ENCODE measurements at places on chromosomes 5 and 9. TPM values are rescaled to one million over a fixed set of nuclear protein-coding genes. Genes with fewer than 3 reads are reported as not detected.

NHP2 gene
- 455 TPM for polyA plus RNA-seq

TBC1D9B gene
- 76.1 TPM for polyA plus RNA-seq

SEMA6A gene
- 0.29 TPM for polyA plus RNA-seq

FST gene
- 162 TPM for polyA plus RNA-seq

COL23A1 gene
- 0.03 TPM for polyA plus RNA-seq

PAPPA gene
- 45.1 TPM for polyA plus RNA-seq

KCNIP1 gene
- polyA plus RNA-seq, result 1.1 TPM

SPATA31A5 gene
- not detected for polyA plus RNA-seq

DNA sequence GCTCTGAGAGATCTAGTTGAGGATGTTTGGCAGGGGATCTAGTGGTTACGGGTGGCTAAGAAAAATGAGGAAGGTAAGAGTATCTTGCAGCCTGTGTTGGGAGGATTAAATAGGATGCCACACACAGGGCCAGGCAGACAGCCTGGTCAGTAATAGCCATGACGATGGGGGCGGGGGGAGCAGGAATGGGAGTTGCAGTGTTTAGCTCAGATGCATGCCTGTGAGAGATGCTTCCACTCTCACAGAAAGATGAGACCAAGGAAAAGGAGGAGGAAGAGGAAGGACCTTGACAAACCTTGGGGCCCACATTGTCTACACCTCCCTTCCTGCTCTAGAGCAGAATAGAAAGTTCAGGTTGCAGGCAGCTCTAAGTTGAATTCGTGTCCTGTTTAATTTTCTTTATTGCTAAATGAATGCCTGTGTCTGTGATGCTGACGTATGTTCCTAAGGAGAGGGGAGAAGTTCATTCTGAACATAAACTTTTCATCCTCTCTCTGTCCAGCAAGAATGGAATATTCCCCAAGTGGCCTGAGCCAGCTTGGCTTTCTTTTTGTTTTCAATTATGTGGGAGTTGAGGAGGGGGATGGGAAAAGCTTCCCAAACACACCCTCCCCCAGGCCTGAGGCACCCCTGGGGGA is 28.7 kb downstream of the TGFBI start:
- no peak overlapping the region for H3K4me3 ChIP-seq
- DNase-seq, result no peak
- peaks cover 58% of the 10 kb centered on the region for H3K36me3 ChIP-seq
- H3K27ac ChIP-seq, result peak overlapping the region; percentile 89
- H3K27me3 ChIP-seq, result no peaks in the 10 kb centered on the region
- peaks cover 18% of the 10 kb centered on the region for H3K4me1 ChIP-seq

DNA sequence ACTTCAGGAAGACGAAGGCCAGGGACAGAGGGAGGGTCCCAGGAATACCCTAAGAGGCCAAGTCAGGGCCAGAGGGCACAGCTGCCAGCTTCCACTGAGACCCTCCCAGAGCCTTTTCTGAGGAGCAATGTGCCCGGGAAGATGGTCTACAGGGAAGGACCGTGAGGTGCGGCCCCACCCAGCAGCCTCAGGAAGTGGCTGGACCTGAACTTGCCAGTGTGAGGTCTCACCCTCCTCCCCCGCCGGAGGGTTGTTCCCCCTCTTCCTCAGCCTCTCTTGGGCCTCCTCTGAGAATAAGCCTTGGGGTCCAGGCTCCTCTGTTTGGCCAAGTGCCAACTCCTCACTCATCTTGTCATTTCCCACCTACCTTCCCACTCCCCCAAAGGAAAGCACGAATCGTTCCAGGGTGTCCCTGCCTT is 13.4 kb upstream of the SLC25A51 start:
- H3K27me3 ChIP-seq, result no peaks in the 10 kb centered on the region
- H3K4me1 ChIP-seq, result 0 out of 2 replicates have a peak, but pooled peaks cover 5% of the 10 kb centered on the region
- H3K36me3 ChIP-seq, result peaks cover 12% of the 10 kb centered on the region
- no peak overlapping the region for H3K4me3 ChIP-seq

DNA sequence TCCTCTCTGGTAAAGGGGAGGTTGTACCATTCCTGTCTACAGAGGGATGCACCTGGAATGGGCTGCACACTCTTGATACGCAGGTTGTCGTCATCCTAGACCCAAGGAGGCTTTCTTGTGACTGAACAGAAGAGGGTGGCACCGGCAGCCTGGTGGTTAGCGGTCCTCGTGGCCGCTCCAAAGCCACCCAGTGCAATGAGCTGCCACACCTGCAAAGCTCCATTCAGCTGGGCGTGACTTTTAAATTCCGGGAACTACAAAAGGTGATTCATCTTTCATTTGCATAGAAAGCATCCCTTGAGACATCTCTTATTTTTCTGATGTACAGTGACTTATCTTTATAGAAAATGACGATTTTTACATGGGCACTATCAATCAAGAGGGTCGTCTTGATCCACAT is 286.1 kb upstream of the IRX1 start:
- no peak overlapping the region for H3K27ac ChIP-seq
- no peaks in the 10 kb centered on the region for H3K36me3 ChIP-seq
- H3K4me1 ChIP-seq, result no peaks in the 10 kb centered on the region
- no peak for DNase-seq

DNA sequence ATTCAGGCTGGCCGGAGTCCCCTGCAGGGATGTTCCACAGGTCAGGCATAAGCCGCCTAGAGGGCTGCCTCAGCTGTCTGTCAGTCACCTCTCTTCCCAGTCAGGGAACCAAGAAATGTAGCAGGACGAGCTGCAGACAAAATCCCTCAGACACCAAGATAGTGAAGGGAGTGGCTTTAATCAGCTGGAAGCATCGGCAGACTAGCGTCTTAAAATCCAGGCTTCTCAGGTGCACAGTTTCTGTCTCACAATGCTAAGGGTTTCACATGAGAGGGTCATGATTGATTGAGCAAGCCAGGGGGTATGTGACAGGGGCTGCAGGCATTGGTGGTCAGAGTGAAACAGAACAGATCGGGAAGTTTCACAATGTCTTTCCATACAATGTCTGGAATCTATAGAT is 247.2 kb downstream of the CDH10 start:
- H3K27ac ChIP-seq, result no peak overlapping the region
- no peak for DNase-seq
- H3K27me3 ChIP-seq, result no peaks in the 10 kb centered on the region
- no peaks in the 10 kb centered on the region for H3K4me1 ChIP-seq
- no peaks in the 10 kb centered on the region for H3K36me3 ChIP-seq
- no peak overlapping the region for H3K4me3 ChIP-seq

DNA sequence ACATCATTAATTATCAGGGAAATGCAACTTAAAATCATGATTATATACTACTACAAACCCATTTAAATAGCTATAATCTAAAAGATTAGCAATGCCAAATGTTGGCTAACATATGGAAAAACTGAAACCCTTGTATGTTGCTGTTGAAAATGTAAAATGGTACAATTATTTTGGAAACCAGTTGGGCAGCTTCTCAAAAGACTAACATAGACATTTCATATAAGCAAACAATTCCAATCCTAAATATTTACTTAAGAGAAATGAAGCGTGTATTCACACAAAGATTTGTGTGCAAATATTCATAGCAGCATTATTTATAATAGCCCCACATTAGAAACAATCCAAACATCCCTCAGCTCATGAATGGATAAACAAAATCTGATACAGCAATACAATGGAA is 106.2 kb downstream of the ADAMTS12 start:
- H3K4me1 ChIP-seq, result no peaks in the 10 kb centered on the region
- DNase-seq, result no peak
- H3K27ac ChIP-seq, result no peak overlapping the region
- H3K36me3 ChIP-seq, result no peaks in the 10 kb centered on the region

DNA sequence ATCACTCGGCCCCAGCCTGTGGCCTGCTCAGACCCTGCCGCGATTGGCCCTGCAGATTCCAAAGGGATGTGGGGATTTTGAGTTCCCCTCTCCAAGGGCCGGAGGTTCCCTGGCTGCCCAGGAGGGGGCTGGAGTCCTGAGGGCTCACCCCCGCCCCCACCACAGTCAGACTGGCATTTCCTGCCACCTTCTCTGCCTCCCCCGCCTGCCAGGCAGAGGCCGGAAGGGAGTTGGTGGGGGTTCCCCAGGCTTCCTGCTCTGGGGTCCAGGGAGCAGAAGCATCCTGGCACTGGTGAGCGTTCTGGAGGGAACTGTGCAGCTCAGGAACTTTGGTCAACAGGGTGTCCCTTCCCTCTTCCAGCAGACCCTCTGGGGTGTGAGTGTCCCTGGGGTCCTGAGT is 70.6 kb downstream of the RXRA start:
- no peak overlapping the region for H3K27ac ChIP-seq
- no peak overlapping the region for H3K4me3 ChIP-seq
- H3K4me1 ChIP-seq, result peaks cover 10% of the 10 kb centered on the region
- no peak for DNase-seq
- H3K36me3 ChIP-seq, result no peaks in the 10 kb centered on the region
- no peaks in the 10 kb centered on the region for H3K27me3 ChIP-seq

GRCh38 chr9:133976887-133977286 is 15.2 kb downstream of the VAV2 start:
- no peaks in the 10 kb centered on the region for H3K36me3 ChIP-seq
- no peak overlapping the region for H3K4me3 ChIP-seq
- peak; percentile 16 for DNase-seq
- no peaks in the 10 kb centered on the region for H3K4me1 ChIP-seq

GRCh38 chr5:72633649-72634048 is 126.4 kb upstream of the ZNF366 start:
- peaks cover 11% of the 10 kb centered on the region for H3K4me1 ChIP-seq
- DNase-seq, result no peak
- H3K4me3 ChIP-seq, result no peak overlapping the region
- H3K27ac ChIP-seq, result peak overlapping the region; percentile 11
- H3K27me3 ChIP-seq, result no peaks in the 10 kb centered on the region
- H3K36me3 ChIP-seq, result no peaks in the 10 kb centered on the region

DNA sequence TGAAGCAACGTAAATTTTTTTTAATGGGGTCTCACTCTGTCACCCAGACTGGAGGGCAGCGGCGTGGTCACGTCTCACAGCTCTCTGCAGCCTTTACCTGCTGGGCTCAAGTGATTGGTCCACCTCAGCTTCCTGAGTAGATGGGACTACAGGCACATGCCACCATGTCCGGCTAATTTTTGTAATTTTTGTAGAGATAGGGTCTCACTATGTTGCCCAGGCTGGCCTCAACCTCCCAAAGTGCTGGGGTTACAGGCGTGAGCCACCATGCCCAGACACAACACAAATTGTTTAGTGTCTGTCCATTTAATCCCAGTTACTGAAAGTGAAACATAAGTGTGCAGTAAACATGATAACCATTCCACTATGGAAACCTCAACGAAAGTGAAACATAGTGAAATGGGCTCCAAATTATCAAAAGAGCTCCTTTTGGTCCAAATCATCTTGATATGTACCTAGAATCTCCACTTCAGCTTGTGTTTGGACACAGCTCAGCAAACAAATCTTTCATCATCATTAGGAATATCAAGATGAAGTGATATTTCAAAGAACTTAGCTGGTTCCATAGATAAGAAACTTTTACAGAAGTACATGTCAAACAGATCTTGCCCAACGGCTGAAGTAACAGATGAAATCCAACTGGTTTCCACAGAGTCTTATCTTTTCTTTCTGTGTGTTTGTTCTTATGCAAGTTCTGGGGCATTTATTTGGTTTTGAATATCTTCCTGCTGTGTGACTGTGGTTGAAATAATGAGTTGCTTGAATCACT is 41.2 kb upstream of the PLPP1 start:
- DNase-seq, result no peak
- H3K4me1 ChIP-seq, result no peaks in the 10 kb centered on the region

- H3K27ac ChIP-seq, result no peak overlapping the region
- H3K4me1 ChIP-seq, result no peaks in the 10 kb centered on the region
- no peak for DNase-seq
- H3K27me3 ChIP-seq, result no peaks in the 10 kb centered on the region
- H3K36me3 ChIP-seq, result peaks cover 21% of the 10 kb centered on the region
- H3K4me3 ChIP-seq, result no peak overlapping the region
These were observed 10.2 kb upstream of the CDK7 start for GRCh38 chr5:69224520-69224919.

DNA sequence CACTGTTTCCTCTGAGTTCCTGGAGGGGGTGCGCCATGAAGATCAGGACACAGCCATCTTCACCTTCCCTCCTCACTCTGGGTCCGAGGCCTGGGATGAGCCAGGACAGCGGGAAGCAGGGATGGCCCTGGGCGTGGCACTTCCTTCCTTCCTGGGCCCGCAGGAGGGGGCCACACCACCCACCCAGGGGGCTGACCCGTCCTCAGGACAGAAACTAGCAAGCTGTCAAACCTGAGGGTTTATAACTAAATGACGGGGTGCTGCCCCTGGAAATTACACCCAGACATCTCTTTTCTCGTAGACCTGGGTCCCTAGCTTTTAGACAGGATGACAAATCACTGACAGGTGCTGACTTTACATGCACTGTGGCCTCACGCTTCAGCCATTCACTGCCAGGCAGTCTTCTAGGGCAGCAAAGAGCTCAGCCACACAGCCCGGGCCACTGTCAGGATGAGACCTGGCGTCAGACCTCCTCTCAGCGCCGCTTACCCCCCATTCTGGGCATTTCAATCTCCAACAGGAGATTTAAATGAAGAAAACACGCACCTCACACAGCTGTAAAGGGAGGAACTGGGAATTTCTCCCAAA is 8.1 kb downstream of the FCN2 start:
- no peak for DNase-seq
- no peaks in the 10 kb centered on the region for H3K4me1 ChIP-seq
- no peak overlapping the region for H3K4me3 ChIP-seq
- H3K27me3 ChIP-seq, result peaks cover 7% of the 10 kb centered on the region
- H3K27ac ChIP-seq, result no peak overlapping the region

- no peaks in the 10 kb centered on the region for H3K36me3 ChIP-seq
- H3K27me3 ChIP-seq, result peaks cover 27% of the 10 kb centered on the region
- H3K27ac ChIP-seq, result no peak overlapping the region
- no peak overlapping the region for H3K4me3 ChIP-seq
These were observed 7.2 kb upstream of the POU4F3 start for GRCh38 chr5:146331423-146331822.

DNA sequence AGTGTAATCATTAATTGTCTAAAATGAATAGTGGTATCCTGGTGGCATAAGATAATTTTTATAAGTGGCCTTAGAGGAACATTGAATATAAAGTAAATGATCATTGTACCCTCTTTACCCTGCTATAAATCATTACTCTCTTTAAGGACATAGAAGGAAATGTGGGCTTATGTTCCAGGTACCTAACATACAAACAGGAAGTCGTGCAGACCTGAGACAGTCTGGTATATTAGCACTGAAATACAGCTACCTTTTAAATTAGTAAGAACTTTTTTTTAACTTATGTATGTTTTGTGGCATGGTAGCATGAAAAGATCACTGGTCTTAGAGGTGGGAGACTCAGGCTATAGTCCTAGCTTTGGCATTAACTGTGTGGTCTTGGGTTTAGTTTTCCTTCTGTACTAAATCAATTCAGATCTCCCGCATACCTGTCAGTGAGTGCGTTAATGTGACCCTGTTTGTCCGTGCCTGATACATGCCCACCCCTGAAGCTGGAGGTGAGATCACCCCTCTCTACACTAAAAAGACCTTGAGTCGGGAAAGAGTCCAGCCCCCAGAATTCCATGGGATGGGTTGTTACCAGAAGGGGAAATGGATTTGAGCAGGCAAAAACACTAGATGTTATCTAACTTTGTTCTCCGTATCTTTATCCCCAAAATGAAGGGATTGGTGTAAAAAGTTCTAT is 59.4 kb upstream of the ERBIN start:
- H3K4me3 ChIP-seq, result no peak overlapping the region
- no peaks in the 10 kb centered on the region for H3K27me3 ChIP-seq
- no peaks in the 10 kb centered on the region for H3K36me3 ChIP-seq
- no peak for DNase-seq
- H3K27ac ChIP-seq, result no peak overlapping the region

All from SK-N-SH (cell line).